NCI-H1105 (cell line): ENCODE measurements at places on chromosomes 7 and 10.

GRCh38 chr7:87518735-87519134, 43.3 kb upstream of the ABCB4 start:
- no peak for DNase-seq

DNA sequence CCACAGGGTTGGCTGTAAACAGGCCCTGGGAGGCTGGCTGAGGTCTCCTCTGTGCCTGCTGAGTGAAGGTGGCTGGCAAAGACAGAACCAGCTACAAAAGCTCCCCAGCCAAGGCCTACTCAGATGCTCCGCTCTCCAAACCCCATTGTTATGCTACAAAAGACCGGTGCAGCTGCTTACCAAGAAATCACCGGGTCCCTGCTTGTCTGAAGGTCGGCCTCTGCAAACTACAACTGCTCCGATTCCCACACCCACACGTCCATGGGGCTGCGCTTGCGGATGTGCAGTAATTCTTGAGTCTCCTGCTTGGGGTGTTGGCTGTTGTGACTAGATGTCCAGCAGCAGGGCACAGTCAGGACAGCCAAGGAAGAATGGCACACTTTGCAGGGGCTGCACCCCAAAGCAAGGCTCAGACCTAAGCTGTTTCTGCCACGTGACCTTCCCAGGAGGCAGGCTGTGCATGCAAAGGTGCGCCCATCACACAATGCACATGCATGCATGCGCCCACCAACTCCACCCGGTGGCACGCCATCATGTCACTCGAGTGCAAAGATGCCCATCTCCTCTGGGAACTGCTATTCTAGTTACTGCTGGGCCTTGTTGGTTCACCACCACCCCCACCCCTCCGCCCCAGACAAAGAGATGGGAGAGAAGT, 97.8 kb downstream of the OAT start:
- DNase-seq, result no peak

- no peak for DNase-seq
These were observed 30.0 kb downstream of the DGKI start for GRCh38 chr7:137816696-137817320.

- no peak for DNase-seq
These were observed 84.5 kb downstream of the PIP4K2A start for GRCh38 chr10:22629852-22630233.

- DNase-seq, result no peak
These were observed 3.8 kb downstream of the CDK6 start for GRCh38 chr7:92832534-92833023.

- no peak for DNase-seq
These were observed 31.9 kb downstream of the SLC26A4 start for GRCh38 chr7:107692501-107692900.

GRCh38 chr10:77756319-77757232, 119.0 kb upstream of the KCNMA1 start:
- peak; percentile 19 for DNase-seq

DNA sequence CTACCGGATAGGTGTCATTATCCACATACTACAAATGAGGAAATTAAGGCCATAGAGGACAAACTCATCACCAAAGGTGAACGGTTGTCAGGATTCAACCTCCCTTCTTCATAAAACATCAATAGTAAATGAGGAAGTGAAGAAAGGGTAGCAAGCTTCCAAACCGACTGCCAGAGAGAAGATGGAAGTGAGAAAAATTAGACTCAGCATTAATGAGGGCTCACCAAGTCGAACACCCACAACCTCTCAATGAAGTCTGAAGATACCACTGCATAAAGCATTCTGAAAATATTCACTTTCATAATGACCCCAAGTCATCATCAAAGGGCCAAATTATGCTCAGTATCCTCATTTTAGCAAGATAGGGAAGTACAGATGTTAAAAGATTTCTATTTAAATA, 29.6 kb downstream of the ABCB4 start:
- no peak for DNase-seq

DNA sequence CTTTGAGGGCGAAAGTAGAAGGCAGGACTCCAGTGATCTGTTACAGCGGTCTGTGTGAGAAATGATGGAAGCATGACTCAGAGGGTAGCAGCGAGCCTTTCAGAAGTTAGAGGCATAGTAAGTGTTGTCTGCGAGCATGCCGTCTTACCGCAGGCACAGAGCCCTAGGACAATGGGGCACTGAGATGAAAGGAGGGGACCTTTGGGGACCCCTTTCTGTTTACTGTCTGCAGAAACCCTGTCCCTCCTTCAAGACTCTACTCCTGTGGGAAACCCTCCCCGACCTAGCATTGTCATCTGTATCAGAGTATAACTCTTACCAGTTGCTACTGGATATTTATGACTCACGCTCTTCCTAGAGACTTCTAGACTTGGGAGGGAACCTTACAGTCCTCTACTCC, 87.2 kb upstream of the AGK start:
- no peak for DNase-seq

DNA sequence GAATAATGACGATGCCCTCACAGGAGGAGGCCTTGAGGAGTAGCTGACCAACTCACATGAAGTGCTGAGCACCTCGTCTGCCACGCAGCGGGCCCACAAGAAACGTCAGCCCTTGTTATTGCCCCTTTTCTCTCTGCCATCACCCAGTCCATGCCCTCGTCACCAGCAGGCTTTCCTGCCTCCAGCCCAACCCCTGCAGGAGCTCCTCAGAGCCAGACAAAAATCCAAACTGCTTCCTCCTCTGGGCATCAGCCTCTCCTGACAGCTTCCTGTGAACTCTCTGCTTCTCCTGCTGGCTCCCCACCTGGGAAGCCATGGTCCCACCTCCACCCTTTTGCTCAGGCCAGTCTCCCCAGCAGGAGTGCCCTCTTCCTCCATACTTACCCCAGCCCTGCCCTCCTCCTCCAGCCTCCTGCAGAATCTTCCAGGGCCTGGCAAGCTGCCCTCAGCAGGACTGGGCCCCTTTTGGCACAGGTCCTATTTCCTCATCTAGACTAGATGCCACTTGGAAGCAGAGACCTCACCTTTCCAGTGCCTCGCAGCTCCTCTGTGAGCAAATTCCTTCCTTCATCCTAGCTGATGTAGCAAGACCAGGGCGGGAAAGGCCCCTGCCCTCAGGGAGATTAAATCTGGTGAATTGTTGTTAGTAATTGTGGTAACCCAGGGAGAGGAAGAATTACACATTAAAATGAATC, 115.1 kb downstream of the C10orf105 start:
- no peak for DNase-seq

GRCh38 chr10:16449454-16449853, 12.6 kb downstream of the PTER start:
- DNase-seq, result no peak

DNA sequence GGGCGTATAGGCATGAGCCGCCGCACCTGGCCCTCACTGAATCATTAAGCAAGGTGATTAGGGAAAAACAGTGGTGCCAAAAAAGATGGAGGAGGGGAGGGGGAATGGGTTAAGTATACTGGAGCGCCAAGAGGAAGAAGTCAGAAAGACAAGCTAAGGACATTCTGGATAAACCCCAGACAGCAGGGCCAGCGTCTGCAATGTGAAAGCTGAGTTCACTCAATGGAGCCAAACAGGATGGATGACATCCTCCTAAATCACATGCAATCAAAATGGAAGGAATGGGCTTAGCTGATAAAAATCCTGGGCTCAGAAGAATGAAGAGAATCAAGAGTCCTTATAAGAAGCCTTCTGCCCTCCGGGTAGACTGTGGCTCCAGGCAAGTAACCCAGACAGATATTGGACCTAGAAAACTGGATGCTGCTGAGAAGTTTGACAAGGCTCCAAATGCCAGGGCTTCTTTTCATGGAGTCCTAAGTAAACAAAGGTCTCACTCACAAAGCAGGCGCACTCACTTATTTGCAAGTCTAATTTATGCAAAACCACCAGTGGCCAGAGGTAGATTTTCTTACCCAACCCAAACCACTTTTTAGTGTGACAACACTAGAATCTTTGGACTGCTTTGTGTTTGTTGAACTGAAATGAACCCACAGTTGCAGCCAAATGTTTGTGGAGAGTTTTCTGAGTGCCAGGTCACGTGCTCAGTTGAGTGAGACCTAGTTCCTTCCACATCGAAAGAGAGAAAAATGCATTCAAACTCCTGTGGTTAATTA, 519.1 kb upstream of the AUTS2 start:
- no peak for DNase-seq

DNA sequence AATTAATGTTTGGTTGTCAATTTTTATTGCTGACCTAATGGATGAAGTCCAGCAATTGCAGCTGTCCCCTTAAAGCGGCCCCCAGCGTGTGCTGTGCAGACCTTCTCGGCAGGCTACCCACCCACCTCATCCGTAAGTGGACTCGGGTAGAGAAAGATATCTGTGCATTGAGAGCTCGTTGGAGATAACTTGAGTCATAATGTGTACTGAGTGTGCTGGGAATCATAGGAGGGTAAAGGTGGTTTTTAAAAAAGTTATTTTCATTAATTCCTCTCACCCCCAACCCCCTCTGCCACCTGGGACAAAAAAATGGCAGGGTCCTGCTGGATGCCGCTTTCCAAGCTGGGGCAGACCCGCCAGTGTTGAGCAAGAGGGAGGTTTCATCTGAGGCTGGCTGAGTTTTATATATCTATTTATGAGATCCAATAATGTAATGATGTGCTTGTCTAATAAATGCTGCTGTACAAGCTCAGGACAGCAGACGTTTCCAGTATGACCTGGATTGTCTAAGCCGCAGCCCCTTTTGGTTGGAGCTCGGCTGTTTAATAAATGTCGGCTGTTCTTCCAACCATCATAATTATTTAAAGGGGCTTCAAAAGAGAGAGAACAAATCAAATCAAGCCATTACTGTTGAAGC, 119.1 kb downstream of the NKX6-2 start:
- DNase-seq, result no peak

GRCh38 chr7:103127006-103127405, 21.9 kb downstream of the NAPEPLD start:
- no peak for DNase-seq

DNA sequence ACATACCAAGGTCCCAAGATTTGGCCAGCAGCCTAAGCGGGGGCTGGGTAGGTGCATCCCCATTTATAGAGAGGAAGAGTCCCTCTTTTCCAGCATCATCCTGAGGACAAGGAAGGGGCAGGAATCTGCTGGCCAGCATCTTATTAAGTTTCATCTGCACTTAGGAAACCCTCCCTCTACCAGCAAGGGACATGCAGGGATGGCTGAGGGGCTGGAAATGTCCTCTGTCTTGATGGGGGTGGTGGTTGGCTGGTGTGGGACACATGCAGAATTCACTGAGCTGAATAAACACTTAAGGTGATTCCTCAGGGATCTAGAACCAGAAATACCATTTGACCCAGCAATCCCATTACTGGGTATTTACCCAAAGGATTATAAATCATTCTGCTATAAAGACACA, 42.1 kb downstream of the NOD1 start:
- no peak for DNase-seq

DNA sequence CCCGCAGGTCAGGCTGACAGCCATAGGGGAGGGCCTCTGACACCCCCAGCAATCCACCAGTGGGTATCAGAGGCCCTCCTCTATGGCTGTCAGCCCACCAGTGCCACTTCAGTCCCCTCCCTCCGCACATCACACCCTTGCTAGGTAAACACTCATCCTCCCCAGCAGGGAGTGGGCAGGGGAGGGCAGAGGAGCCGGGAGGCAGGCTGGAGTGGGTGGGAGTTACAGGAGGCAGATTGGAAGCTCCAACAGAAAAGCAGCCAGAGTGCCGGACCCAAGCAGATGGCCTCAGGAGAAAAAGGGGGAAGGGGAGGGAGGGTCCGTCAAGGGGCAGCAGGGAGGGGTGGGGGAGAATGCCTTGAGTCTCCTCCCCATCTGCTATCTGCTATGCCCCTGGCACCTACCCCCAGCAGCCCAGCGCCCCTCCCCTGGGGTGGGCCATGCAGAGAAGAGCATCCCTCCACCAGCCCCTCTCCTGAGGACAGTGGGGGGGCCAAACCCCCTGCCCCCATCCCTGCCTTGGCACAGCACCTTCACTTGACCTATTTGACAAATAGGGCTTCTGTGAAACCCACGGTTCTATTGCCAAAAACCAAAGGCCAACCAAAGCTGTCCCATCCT, 2.4 kb downstream of the RASGEF1A start:
- DNase-seq, result no peak

DNA sequence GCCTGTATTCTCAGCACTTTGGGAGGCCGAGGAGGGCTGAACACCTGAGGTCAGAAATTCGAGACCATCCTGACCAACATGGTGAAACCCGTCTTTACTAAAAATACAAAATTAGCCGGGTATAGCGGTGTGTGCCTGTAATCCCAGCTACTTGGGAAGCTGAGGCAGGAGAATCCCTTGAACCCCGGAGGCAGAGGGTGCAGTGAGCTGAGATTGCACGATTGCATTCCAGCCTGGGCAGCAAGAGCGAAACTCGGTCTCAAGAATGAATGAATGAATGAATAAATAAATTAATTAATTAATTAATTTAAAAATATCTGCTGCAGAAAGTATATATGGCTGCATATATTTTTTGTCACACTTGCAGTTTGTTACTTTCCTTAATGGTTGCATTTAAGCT, 781.8 kb downstream of the DNAJB9 start:
- DNase-seq, result no peak

- DNase-seq, result no peak
These were observed 7.8 kb downstream of the BAMBI start for GRCh38 chr10:28684986-28685580.

GRCh38 chr7:149454006-149454405, 6.9 kb downstream of the ZNF777 start:
- no peak for DNase-seq

DNA sequence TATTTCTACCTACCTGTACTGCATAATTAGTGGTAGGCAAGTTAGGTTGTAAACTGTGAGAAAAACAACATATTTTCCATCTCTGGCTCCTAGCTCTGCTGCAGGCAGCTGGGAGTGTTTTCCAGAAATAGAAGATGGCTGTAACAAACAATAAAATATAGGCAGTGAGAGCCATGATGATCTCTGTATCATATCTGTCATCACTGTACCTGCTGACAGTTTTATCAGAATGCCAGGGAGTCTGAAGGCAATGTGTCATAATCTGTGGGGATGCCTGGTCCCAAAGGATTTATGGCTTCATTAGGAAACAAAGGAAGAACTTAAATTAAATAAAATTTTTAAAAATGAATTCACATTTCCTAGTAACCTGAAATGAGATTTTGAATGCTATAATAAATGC, 160.9 kb upstream of the SMIM30 start:
- DNase-seq, result no peak
